ENCODE measurements at places on chromosomes 6 and 20.

- DNase-seq, result no peak
Measured at GRCh38 chr6:96931198-96931597, 6.7 kb downstream of the KLHL32 start.

DNA sequence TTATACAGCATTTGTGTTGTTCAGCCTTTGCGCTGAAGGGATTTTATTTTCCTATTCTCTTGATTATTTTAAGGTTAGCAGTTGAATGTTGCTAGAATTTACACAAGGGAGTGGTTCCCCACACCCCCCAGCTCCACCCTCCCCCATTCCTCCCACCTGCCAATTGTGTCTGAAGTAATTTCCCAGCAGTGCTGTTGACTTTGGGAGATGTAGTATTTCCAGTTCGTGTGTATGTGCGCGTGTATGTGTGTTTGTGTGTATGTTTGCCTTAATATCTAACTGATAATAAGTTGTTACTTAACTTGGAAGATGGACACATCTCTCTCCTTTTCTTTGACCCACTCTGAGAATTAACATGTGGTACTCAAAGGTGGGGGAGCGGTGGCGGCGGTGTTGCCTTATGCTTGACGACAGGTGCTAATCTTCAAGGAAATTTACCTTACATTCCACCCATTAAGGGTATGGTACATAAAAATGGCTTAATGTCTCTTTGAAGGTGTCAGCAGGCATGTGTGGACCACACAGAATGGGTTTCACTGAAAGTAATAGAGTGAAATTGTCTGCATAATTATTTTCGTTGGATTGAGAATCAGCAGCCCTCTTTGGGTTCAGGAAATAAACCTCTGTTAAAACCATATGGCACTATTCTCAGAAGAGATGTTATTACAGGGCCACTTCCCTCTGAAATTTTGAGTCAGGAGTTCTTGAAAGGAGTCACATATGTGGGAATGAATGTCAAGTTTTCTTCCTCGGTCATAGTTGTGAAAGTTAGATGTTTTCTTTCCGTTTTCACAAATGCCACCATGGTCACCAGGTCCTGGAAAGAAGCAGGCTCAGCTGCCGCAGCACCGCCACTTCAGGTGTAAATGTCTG lies 95.6 kb upstream of the SUPT3H start:
- DNase-seq, result no peak

- no peak for DNase-seq
Measured at GRCh38 chr20:32767418-32768198, 5.4 kb downstream of the DNMT3B start.

DNA sequence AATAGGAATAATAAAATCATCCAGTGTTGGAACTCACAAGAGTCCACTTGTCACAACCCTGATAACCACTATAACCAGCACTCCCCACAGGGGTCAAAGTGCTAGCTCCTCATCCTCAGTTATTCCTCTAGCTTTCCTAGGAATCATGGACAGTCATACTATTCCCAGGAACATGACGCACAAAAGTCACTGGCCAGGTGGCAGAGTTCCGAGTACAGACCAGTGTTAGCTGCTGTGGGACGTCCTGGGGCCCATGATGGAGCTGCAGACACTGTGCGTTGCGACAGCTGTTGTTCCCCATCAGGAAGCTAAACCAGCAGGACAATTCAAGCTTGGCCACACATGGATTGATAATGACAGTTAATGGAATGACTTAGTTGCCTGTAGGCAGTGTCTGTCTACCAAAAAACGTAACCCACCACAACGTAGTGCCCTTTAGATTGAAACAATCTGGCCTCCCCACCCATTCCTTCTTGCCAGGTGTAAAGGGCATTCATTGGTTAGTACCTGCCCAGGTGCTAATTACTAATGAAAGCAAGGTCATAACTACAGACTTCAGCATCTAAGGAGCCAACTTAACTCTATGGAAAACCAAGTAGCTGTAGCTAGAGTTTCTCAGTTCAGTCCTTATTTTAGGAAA lies 17.4 kb downstream of the EZR start:
- DNase-seq, result no peak

GRCh38 chr20:22861990-22862389 lies 173.1 kb upstream of the SSTR4 start:
- DNase-seq, result peak; percentile 8

GRCh38 chr6:158756126-158756525 lies 63.0 kb downstream of the EZR start:
- DNase-seq, result no peak

DNA sequence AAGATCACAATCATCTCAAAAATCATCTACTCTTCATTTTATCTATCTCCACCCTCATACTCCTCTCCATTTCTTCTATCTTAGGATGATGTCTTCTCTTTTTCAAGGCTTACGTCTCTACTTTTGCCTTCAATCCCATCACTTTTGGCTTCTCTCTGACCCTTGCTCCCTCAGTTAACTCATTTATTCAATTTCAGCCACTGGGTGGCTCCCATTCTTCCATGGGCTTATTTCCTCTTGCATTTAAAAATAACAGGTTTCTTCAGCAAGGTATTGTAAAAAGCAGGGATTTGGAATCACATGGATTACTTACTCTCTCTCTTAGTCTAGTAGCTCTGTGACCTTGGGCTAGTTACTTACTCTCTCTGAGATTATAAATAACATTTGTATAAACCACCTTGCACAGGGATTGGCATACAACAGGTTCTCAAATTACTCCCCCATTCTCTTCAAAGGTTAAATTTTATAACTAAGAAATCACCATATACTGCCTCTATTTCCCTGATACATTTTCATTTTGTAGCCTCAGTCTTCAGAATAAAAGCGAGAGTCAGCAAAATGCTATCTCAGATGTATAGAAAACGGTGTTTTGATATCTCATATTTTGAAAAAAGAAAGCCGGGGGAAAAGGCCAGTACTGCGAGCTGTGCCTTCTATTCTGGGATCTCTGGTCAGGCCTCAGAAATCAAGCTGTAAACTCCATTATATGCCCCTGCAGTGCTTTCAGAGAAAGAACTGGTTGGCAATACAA lies 5.5 kb downstream of the ZSCAN12 start:
- no peak for DNase-seq
